ENCODE measurements at places on chromosomes 3 and 15.

DNA sequence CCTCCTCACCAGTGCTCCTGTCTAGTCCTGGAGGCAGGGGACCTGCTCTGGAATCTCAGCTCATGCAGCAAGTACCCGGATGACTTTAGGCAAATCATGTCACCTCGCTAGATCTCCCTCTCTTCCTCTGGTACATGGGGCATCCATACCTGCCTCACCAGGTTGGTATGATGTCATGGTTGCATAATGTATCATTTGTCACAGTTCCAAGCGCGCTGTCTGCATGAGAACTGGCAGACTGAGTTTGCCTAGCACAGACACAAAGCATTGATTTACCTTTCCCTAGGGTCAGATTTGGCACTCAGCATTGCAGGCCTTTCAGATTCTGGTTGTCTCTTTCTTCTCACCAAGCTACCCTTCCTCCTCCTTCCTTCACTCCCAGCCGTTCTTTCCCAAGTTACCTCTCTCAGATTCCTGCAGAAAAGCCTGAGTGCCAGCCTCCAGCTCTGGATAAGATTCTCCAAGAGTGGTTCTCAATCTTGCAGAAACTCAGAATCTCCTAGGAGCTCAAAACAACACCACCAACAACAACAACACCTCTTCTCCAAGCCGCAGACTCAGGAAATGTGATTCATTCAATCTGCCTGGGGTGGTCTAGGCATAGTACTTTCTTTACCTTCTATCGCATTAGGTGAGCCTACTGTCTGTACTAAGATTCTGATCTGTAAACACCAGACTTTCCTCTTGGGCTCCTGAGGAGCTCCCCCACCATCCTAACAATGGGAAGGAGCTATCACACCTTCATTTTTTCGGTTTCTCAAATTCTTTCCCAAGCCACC, 29.5 kb downstream of the FAM43A start:
- no peak for DNase-seq

DNA sequence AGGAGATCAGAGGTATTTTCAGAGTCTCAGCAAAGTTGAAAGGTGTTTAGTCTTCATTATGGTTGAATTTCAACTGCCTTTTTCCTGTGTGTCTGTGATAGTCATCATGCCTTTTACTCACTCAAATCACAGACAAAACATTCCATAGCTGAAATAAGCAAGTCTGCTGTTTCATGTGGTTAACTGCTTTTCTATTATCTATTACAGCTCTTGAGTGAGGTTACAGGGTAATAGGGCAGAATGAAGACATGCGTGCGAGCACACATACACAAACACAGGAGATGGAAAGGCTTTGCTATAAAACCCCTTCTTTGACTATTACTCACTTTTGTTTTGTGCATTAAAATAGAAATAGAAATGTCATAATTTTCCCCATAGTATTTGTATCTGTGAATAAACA, 192.6 kb upstream of the RARB start:
- DNase-seq: no peak

GRCh38 chr3:119195911-119196310, 22.5 kb downstream of the UPK1B start:
- no peak for DNase-seq

- DNase-seq: no peak
Observed at GRCh38 chr3:134751831-134752230, 43.2 kb upstream of the EPHB1 start.

DNA sequence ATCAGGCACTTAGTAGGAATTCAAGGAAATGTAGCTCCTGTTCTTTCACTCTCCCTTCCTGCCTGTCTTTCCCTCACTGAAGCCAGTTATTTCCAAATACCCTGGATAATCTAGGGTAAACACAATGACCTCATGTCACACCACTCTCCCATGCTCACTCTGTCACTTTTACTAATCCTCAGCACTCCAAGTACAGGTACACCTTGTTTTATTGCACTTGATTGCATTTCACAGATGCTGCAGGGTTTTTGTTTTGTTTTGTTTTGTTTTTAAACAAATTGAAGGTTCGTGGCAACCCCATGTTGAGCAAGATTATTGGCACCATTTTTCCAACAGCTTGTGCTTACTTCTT, 40.8 kb downstream of the PPM1L start:
- no peak for DNase-seq

DNA sequence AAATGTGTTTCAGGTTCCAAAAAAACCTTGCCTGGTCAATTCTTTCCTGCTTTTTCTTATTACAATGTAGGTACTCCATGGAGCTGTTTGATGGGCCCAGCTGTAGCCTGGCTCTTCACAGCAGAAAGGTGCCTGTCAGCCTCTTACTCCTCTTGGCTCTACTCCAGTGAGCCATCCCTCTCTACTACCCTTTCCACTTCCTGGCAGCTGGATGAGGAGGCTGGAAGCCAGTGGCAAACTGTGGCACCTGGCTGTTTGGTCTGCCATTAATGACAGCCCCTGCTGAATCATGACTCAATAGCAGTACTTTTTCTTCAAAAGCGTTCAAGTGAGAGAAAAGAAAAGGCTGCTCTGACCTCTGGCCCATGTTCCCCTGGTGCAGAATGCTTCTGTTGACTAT, 618.1 kb downstream of the PYDC2 start:
- DNase-seq: no peak

- no peak for DNase-seq
Observed at GRCh38 chr15:59245559-59245958, 38.9 kb downstream of the LDHAL6B start.

DNA sequence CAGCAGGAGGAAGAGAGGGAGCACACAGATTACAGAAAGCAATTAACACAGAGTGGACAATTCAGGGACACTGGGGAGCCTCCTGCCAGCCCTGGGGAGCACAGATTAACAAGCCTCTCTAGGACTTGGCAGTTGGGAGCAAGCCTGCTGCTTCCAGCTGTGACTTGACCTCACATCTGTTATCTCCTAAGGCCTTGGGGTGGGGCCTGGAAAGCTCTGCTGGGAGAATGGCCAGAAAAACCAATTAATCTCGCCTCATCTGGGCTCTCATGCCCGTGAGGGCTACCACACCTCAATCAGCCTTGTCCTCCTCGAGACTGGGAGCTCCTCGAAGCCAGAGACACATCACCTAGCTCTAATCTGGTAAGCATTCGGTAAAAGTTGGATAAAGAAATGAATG, 39.1 kb downstream of the SEMA5B start:
- DNase-seq: no peak

GRCh38 chr3:104909198-104909597, 457.5 kb upstream of the ALCAM start:
- DNase-seq: no peak

DNA sequence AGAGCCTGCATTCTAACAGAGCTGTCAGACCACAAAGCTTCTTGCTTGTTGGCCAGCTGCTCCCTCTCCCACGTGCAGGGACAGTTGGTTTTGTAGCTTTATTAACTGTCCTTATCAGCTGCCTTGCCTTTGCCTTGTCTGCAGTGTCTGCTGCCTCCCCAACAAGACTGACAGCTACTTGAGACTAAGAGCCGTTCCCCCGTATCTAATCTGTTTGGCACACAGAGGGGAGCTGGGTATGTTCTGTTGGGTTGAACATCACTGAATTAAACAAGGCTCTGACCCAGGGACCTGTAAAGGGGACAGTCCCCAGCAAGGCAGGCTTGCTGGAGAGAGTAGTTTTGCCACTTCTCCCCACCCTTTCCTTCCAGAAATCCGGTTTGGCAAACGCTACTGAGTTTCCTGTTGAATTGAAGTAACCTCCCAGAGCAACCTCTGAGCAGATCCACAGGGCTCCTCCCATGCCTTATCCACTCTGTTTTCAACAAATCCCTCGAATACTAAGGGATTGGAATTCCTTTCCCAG, 116.1 kb downstream of the ANP32A start:
- DNase-seq: no peak

- DNase-seq: peak; percentile 34
Observed at GRCh38 chr3:47003461-47004368, 24.2 kb downstream of the NBEAL2 start.

DNA sequence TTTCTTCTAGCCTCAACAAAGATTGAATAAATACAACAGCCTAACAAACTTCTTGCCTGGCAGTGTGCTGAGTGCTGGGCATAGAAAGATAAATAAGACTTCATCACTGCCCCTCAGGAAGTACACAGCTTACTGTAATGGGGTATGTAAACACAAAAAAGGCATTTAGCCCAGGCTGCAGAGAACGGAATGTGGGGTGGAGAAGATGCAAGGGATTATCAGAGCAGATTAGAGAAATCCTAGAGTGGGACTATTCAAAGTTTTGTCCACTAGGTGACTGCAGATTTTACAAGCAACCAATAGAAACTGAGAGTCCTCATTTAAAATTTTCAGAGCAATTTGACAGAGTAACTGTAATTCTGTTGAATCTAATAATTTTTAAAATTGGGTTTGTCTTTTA, 35.4 kb upstream of the TSC22D2 start:
- DNase-seq: no peak

DNA sequence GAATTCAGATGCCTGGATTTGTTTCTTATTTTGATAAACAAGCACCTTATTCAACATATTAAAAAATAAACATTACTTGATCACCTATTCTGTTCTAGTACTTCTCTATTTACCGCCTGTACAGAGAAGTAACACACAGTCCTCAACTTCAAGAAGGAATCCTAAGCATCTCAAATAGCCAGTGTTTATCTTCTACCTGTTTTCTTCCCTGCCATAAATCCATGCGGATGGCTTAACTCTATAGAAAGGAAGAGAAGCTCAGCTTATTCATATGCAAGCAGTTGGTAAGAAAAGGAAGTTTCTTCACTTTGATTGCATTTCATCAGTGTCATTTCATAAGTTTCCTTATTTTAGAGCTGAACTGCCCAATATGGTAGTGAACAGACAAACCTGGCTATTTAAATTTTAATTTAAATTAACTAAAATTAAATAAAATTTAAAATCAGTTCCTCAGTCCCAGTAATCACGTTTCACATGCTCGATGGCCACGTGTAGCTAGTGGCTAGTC, 210.0 kb upstream of the PEX5L start:
- no peak for DNase-seq

DNA sequence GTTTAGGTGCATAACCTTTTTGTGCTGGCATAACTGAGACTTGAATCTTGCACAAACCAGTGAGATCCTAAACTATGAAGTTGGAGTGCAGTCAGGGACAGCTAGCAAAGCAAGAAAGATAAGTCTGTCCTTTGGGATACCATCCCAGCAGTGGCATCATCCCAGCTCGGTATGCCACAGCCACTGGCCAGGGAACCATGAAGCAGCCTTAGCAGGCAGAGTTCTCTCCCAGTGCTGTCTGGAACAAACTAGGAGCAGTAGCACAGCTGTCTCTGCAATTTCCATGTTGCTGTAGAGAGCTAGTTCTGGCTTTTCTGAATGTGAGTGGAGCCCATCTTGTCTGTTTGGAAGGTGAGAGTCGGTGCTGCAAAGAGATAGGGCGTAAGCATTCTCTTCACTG, 130.3 kb downstream of the DTWD1 start:
- DNase-seq: no peak

- DNase-seq: no peak
Observed at GRCh38 chr15:85772668-85773067, 22.1 kb downstream of the KLHL25 start.

- DNase-seq: no peak
Observed at GRCh38 chr3:143475981-143476380, 356.4 kb downstream of the CHST2 start.

- no peak for DNase-seq
Observed at GRCh38 chr3:151204530-151205402, 1.8 kb upstream of the GPR171 start.

DNA sequence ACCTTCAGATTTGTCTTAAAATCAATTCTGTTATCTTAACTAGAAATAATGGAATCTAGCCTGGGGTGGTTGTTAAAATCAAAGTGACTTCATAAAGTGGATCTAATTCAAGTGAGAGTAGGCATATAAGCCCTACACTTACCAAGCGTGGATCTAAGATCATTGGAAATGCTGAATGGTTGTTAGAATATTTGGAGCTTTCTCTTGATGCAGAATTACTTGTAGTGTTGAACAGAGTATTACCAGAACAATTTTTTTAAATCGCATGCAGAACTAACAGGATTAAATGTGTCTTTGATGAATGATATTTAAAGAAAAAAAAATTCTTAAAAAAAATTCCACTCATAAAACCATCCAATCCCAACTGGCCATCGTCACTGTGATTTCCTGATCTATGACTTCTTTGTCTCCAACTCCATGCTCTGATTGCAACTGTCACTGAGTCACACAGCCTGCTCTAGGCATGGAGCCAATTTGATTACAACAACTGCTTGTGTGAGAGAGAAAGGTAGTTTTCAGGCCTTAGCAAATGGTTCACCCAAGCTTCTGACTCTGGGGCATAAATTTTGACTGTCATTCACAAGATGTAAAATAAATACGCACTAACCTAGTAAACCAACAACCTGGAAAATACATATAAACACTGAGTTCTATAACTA, 25.9 kb upstream of the SPRED1 start:
- no peak for DNase-seq

DNA sequence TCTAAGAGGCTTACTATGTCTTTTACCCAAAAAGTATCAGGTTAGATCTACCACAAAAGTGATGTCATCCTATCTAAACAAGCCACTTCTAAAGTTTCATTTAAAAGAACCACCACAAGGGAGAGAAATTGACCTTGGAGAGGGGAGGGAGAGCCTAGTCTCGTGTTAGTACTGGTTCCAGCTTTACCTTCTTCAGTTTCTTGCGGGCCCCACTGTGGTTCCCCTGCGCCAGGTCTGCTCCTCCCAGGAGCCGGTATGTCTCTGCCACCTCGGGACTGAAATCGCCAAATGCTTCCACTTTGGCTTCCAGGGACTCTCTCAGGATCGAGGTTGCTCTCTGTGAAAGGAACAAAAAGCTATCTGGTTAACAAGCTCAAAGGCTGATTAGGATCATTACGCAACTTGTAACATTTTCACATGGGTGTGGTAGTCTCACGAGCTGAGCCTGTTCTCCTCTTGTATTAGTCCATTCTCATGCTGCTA, 51.1 kb downstream of the SYNM start:
- DNase-seq: no peak

- no peak for DNase-seq
Observed at GRCh38 chr3:194936659-194937058, 251.0 kb downstream of the FAM43A start.
